ENCODE measurements at places on chromosomes 16 and 17.

- ATAC-seq, result no peak
Observed at GRCh38 chr16:71440669-71441347, 1.0 kb downstream of the TLE7 start.

GRCh38 chr17:1711804-1712203 is 1.6 kb upstream of the TLCD2 start:
- ATAC-seq, result no peak

- ATAC-seq, result peak; percentile 97
Observed at GRCh38 chr16:46789499-46790414, 41.2 kb downstream of the C16orf87 start.

- ATAC-seq, result no peak
Observed at GRCh38 chr16:88359008-88359407, 23.8 kb upstream of the ZNF469 start.

DNA sequence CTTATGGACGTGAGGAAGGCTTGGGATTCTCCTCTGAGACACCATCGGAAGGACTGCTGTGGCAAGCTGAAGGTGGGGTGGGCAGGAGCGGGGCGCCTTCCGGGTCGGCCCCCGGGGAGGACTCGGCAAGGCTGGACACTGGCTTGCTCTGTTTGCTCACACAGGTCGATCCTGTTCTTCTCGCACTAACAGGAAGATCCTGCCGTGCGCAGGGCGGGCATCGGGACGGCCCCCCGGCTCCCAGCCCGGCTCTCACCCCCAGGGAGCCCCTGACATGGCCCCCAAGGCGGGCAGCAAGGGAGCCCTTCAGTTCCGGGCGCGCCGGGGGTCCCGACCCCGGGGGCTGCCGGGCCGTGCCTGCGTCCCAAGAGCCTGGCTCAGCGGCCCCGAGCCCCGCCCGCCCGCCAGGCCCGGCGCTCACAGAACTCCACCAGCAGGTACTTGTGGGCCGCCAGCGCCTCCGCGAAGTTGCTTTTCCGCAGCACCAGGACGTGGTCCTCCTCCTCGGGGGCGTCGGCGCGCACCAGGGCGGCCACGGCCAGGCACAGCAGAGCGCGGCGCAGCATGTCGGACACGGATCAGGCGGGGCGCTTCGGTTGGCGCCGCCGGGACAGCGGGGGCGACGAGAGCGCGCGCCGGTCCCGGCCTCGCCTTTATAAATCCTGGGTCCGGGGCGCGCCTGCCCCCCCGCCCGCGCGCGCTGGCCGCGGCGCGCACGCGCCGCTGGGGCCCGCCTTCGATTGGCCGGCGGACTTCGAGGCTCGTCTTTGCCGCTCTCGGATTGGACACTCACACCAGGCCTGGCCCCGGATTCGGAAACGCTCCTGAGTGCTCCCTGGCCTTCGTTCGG is at the start of gene P4HB:
Gene P4HB (minus strand): TSS at position 630 of the 850 bp plus-strand sequence. CDS start 64 bp downstream, at position 566.
- ATAC-seq, result no peak

DNA sequence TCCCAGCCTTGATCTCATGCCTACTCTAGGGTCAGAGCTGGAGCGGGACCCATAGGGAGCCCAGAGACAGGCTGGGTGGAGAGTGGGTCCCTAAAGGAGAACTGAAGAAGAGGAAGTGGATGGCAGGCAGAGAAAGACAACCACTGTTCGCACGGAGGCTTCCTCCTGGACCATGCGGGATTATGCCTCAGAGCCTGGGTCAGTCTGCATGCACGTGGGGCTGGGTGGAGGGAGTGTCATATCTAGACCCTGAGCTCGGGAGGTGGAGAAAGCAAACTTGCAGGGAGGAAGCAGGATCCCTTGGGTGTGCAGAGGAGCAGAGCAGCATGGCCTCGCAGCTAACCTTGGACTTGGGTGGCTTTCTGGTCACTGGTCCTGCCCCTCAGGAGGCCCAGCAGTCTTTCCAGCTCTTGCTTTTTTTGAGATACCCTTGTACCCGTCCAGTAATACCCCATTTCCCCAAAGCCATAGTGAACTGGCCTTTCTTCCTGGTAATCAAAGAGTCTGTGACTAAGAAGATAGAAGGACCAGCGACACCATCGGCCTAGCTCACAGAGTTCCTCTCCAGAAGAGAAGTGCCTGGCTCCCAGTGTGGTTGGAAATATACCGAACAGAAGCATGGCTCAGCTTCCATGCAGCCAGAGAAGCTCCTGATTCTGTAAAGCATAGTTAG is 344.2 kb downstream of the CPPED1 start:
- ATAC-seq, result no peak

DNA sequence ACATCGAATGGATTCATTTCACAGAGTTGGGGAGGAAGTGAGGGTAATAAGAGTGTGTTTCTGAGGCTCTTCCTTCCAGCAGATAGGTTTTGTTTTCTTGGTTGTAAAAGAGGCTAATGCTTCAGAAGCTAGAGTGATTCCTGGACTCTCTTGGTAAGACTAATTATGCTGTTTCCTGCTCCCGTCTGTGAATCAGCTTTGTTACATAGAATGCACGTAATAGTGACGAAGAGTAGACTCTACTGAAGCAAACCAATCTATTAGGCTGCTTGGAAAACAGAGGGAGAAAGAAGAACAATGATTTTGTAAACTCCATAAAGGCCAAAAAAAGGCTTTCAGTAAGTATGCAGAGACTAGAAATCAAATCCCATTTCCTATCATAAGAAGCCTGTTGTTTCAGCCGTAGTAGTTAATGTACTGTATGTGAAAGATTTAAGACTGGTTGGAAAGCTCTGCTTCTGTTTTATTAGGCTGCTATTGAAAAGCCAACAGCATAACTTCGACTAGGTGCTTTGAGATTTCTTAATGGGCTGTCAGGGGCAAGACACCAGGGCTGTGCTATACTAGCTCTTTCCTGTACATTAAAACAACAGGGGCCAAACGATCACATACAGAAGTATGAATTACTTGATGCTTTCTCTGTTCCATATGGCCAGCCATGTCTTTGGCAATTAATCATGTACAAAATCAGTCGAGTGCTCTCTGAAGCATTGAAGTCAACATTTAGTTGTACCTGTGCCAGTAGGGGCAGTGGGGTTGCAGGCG is 219.0 kb downstream of the FTO start:
- ATAC-seq, result peak; percentile 57

- ATAC-seq, result no peak
Observed at GRCh38 chr16:3022684-3023414, 893 bp downstream of the HCFC1R1 start.

DNA sequence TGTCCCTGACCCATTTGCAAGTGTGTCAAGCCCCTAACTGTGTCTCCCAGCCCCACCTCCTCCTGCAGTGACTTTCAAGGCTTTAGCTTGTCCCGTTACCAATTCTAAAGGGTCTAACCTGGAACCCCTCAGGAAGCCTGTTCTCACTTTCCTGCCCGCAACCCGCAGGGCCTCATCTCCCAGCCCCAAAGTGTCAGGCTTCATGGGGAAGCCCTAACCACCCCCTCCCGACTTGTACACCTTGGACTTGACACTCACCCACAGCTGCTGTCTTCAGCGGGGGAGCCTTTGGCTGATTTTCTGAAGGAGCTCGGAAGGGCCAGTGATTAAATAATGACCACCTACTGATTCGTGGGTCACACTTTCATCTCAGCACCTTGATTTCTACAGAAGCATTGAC is 33.1 kb downstream of the NLRC5 start:
- ATAC-seq, result no peak

GRCh38 chr17:17579691-17580090 is 11.8 kb downstream of the PEMT start:
- ATAC-seq, result no peak

DNA sequence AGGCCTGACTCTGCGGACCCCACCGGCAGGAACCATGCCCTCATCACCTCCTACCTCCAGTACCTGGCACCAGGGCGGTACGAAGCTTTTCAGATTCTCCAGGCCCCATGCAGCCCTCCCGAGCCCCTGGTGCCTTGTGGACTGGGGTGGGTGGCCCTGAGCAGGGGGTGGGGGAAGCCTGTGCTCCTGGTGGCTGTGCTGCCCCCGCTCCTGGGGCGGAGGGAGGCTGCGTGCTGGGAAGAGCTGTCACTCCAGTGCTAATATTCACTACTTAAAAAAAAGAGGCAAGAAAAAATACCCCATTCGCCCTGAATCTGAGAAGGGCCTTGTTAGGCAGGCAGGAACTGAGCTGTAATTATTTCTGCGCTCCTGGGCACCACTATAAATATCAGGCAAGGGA is 111.8 kb downstream of the ENGASE start:
- ATAC-seq, result no peak

DNA sequence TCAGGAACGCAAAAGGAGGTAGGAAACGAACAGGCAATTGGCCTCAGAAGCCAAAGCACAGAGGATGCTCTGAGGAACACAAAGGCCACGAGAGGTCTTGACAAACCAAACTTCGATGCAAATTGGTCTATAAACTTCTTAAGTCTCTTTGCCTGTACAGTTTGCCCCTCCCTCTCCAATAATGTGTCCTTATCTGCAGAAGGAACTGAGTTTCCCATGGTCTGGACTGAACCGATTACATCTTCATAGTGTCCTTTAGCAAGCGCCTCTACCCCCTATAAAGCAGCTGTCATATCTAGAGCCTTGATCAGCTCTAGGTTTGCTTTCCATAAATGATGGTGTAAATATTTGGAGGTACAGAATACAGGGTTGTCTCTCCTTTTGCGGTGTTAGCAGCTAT is 3.1 kb upstream of the CDRT4 start:
- ATAC-seq, result no peak

GRCh38 chr17:78780335-78780734 is 1.7 kb downstream of the CYTH1 start:
- ATAC-seq, result no peak

DNA sequence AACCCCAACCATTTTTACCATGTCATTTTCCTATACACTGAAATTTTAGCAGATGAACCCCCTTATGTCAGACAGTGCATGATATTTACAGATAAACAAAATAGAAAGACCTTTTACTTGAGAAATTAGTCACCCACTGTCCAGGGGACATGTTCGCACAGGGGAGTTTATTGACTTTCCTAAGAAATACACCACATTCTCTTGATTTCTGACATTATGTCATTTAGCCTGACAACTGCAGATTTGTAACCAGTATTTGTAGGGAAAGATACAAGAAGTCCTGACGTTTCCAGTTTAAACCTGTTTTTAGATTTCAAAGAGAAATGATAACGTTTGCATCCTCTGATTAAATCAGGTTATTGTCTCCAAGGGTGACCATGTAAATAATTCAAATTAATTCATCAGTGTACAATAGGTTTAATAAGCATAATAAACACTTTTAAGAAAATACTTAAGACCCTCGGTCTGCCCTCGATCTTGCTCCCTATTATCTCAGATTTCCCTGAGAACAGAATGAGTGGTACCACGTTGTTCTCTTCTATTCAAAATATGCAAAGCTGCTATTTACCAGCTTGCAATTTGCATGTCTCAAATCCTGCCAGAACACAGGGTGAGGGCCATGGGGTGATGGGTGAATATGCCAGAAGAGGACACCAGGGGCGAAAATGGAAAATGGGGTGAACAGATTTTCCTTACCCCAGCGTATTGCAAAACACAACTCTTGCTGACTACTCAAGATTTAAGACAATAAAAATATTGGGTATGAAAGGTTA is 2.1 kb upstream of the LYRM9 start:
- ATAC-seq, result no peak

GRCh38 chr17:64216338-64217248 is 46.5 kb downstream of the TEX2 start:
- no peak for ATAC-seq

- no peak for ATAC-seq
Observed at GRCh38 chr17:46974086-46974485, 5.0 kb downstream of the RPRML start.

DNA sequence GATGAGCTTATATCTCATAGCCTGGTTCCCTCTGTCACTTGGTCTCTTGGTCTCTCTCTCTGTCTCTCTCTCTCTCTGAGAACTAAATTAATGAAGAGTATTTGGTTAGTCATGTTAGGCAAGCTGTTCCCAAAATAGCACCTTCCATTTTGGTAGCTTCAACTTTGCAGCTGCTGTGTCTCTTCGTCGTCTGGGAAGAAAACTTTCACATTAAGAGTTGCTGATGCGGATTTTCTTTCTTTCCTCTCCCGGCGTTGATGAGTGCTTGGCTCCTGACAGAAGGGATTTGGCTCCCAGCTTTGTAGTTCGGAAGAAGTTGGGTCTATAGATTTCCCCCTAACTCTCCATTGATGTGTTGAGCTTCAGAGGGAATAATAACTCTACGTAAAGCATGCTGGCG is at the start of gene RBFOX1:
Gene RBFOX1 (plus strand): TSS at position 235 of the 400 bp plus-strand sequence.
- ATAC-seq, result no peak

GRCh38 chr17:58974354-58974753 is 132.3 kb downstream of the TRIM37 start:
- ATAC-seq, result no peak

GRCh38 chr17:2034157-2034556 is 4.2 kb downstream of the DPH1 start:
- no peak for ATAC-seq

GRCh38 chr17:47665655-47666054 is 15.9 kb downstream of the KPNB1 start:
- no peak for ATAC-seq

DNA sequence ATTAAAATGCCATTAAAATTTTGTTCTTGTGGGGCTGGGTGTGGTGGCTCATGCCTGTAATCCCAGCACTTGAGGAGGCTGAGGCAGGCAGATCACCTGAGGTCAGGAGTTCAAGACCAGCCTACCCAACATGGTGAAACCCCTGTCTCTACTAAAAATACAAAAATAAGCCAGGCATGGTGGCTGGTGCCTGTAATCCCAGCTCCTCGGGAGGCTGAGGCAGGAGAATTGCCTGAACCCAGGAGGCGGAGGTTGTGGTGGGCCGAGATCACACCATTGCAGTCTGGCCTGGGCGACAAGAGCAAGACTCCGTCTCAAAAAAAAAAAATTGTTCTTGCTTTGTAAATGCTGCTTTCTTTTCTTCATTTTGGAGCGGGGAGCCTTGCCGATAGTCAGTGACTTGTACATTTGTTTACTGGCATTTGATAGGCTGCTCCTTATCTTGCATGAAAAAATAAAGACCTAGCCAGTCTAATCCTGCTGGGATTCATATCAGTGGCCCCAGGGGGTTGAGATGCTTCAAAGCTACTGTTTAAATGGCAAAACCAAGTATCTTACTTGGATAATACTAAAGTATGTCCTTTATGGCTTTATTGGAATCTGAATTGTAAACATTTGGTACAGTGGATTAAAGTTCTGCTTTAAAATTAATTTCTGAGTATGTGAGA is 3.3 kb upstream of the CLTC start:
- ATAC-seq, result no peak

- peak; percentile 13 for ATAC-seq
Observed at GRCh38 chr16:87369796-87370719, 13.5 kb downstream of the FBXO31 start.

GRCh38 chr17:75557075-75557851 is 30.3 kb upstream of the MYO15B start:
- peak; percentile 52 for ATAC-seq

Data from motor neuron (in vitro differentiated cells).